ENCODE measurements at places on chromosomes 1 and 21.

- DNase-seq = no peak
Observed at GRCh38 chr21:31665397-31665796, 5.9 kb downstream of the SOD1 start.

- no peak for DNase-seq
Observed at GRCh38 chr1:85396194-85396593, 68.8 kb downstream of the DDAH1 start.

DNA sequence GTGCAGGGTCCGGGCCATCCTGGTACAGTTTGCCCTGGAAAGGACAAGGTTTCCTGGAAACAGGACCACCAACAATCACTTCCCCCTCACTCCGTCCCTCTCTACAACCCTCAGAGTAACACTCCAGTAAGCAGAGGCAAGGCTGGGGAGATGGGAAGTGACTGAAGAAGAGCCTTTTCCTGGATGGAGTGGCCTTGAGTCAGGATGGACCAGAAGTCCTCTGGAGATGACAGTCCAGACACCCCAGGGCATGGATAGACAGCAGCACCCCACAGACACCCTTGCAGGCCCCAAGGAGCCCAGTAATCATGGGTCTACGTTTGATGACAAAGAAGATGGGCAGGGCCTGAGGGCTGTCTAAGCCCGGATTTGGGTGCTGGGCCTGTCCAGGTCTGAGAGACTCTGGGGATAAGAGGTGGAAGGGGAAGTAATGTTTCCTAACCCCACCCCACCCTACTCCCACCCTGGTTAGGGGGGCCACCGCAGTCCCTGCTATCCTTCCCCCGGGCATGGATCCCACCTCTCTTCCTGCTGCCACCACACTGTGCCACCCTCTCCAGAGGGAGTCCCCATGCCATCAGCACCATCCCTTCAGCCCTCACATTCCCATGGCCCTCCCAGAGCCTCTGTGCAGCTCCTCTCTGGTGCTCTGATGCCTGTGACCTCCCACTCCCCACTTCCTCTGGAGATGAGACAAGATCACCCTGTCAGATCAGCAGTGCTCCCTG is 7.2 kb upstream of the S100A8 start:
- no peak for DNase-seq

DNA sequence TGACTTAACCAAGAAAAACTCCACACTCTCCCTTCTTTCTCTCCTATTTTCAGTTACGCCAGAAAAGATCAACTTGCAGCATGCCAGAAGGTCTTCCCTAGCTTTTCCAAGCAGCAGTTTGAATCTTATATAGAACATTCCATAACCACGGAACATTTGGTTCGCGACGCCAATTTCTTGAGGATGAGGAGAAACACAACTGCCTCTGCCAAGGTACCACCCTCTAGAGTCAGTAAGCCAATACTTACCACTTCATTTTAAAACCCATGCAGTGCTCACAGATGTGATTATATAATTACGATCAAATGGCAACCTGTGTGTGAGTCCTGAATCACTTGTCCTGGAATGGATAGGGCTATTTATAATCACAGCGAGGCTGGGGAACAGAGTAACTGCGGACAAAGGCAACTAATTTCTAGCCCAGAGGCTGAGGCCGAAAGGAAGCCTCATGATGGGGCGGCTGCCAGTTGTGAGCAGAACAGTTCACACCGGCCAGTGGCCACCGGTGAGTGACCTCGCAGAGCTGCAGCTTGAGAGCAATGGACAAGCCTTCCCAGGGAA is 43.2 kb upstream of the BACE2 start:
- DNase-seq = no peak

- no peak for DNase-seq
Observed at GRCh38 chr1:190563230-190563629, 85.6 kb upstream of the BRINP3 start.

GRCh38 chr21:28615276-28615675 is 377.4 kb downstream of the LTN1 start:
- no peak for DNase-seq

DNA sequence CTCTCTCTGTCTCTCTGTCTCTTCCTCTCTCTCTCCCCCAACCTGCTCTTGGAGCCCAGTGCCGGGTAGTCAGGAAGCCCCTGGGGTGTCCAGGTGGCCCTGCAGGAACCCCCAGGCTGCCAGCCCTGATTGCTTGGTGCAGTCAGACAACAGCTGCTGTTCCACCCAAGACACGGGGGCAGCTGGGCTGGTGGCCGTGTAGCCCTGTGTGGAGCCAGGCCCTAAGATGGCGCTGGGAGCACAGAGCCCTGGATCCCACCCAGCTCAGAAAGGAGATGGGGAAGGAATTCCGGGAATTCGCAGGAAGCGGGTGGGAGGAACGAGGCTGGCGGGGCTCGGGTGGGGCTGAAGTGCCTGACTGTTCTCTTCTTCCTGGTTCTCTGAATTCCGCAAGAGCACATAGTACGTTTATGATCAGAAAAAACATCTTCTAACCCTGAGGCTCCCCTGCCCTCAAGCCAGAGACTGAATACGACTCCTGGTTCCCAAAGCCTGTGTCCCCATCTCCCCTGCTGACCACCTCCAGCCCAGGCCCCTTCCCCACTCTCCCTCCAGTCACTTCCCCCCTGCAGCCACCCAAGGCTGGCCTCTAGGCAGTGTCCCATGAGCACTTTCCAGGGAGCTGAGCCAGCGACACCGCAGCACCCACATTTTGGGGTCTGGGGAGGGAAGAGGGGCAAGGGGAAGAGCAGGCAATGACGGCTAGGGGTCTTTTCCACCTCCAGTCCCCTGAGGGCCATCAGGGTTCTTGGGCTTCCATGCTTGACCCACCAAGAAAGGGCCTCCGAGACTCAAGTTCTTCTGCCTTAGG is 55.0 kb downstream of the WNT9A start:
- DNase-seq = no peak

GRCh38 chr1:196890668-196891067 is 2.8 kb downstream of the CFHR4 start:
- DNase-seq = no peak

GRCh38 chr1:217253985-217254384 is 376.9 kb downstream of the GPATCH2 start:
- no peak for DNase-seq

- DNase-seq = no peak
Observed at GRCh38 chr1:242432491-242433095, 91.9 kb downstream of the PLD5 start.

GRCh38 chr1:209462433-209462832 is 121.1 kb upstream of the CAMK1G start:
- DNase-seq = no peak

- no peak for DNase-seq
Observed at GRCh38 chr1:180579961-180580611, 21.3 kb downstream of the OVAAL start.

DNA sequence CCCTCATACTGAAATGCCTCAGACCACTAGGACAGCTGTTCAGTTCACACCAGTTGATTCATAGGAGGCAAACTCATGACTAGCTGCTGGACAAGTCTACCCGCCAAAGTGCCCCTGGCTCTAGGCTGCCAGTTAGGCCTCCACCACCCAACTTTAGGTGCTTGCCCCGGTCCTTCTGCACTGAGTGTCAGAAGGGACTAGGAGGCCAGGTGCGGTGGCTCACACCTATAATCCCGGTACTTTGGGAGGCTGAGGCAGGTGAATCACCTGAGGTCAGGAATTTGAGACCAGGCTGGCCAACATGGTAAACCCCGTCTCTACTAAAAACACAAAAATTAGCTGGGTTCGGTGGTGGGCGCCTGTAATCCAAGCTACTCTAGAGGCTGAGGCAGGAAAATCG is 18.9 kb downstream of the LY9 start:
- no peak for DNase-seq

- no peak for DNase-seq
Observed at GRCh38 chr1:241375886-241376285, 18.9 kb upstream of the RGS7 start.

DNA sequence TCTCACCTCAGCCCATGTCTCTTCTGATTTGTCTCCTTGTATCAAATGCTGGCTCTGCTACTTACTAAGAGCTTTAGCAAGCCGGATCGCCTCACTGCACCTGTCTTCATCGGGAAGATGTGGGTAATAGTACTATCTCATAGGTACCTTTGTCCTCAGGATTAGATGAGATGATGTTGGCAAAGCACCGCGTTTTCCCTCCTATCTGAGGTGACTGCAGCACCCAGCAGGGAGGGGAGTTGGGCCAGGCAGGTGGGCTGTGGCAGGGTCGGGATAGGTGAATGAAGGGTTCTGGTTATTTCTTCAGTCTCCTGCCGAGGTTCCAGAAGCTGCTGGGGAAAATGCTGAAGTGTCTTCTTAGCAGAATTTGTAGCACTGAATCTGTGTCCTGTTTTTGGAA is 5.2 kb downstream of the OPRD1 start:
- no peak for DNase-seq

- no peak for DNase-seq
Observed at GRCh38 chr1:19407494-19408096, 77.7 kb downstream of the CAPZB start.

GRCh38 chr21:38712071-38712470 is 93.7 kb upstream of the ETS2 start:
- no peak for DNase-seq

DNA sequence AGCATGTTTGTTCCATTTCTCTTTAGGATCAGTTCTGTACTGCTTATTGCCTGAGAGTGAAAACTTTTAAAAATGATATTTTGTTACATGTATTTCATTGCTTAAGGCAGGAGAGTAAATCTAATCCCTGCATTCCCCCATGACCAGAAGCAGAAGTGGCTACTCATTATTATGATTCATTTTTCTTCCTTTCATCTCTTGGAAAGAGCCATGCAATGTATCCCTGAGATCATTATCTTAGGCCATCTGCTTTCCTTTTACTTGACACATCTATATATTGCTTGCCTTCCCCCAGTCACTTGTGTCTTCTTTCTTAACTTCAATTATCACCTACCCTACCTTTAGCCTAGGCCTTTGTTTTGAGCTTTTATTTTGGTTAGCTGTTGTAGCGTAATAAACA is 430.4 kb upstream of the CHRM3 start:
- no peak for DNase-seq

DNA sequence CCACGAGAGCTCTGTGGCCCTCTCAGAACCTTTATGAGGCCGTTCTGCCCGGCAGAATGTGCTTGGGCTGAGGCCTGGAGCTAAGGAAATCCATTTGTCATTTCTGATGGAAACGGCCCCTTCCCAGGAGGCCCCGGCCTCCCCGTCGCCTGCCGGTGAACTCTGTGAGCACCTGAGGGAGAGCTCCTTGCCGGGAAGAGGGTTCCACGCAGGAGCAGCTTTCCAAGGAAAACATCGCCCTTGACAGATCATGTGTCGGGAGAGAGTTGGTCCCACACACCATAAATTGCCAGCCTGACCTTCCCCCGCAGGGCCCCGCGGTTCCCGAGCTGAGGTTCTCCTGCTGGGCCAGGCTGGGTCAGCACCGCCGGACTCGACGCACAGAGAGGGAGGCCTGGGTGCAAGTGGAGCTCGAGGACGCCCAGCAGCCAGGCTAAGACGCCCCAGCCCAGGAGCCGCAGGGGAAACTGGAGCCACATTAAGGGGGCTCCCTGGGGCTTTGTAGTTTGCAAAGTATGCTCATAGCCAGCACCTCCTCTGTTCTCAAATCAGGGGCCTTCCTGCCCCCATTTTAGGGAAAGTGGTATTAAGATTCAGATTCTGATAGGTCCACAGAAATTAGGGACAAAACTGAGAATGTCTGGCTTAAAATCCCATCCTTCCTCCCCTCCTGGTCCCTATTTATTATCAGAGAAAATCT is 239.5 kb downstream of the FOXD2 start:
- no peak for DNase-seq

- DNase-seq = no peak
Observed at GRCh38 chr21:45994086-45994661, 12.6 kb downstream of the COL6A1 start.

- DNase-seq = no peak
Observed at GRCh38 chr1:1620433-1621139, 5.3 kb downstream of the MIB2 start.

- no peak for DNase-seq
Observed at GRCh38 chr1:16153096-16153998, 2.5 kb downstream of the EPHA2 start.

- DNase-seq = no peak
Observed at GRCh38 chr1:30847358-30847972, 61.1 kb downstream of the SDC3 start.

- no peak for DNase-seq
Observed at GRCh38 chr1:90959352-90960206, 62.3 kb downstream of the ZNF644 start.

DNA sequence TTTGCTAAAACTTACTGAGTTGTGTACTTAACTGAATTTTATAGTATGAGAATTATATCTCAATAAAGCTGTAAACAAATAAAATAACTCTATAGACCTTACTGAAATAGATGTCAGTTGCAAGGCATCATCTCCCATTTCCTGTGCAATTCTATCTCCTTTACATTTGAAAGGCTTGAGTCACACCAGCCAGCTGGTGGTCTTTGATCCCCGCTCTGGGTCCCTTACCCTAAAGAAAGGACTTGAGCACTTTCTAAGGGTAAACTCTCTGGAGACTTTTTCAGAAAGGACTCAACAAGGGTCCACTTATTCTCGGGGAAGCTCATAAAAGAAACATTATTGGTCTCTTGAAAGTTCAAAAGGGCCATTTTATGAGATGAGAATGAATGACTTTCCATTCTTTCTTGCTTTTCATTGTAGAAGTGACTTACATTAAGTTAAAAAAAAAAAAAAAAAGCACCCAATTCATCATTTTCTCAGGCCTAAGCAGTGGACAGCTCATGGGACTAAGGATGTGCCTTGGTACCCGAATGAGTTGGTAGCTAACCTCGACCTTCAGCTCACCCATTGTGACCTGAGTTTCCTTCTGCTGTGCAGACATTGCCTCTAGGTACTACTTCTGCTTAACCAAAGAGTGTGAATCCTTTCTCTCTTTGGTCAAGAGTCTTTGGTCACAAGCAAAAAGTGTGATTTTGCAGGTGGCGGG is 147.0 kb upstream of the COA6 start:
- no peak for DNase-seq

GRCh38 chr1:78297836-78298235 is 192.9 kb upstream of the PTGFR start:
- no peak for DNase-seq

DNA sequence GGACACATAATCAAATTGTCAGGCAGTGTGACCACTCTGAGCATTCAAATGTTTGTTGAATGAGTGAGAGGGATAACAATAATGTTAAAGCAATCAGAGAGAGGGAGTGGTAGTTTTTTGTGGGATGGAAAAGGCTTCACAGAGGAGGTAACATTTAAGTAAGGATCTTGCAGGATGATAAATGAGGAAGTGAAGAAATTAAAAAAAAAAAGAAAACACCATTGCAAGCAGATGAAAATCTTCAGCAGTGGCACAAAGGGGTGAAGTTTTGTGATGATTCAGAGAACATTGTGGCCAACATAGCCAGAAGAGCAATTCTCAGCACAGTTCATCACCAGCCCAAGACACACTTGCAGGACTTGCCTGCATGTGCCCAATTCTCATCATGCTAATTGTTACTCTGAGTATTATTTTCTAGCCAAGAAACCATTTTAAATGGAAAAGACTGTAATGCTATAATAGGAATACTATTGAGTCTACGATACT is 35.0 kb downstream of the OVGP1 start:
- no peak for DNase-seq

GRCh38 chr21:33317145-33317544 is 7.6 kb upstream of the IFNAR1 start:
- no peak for DNase-seq

Measured in esophagus squamous epithelium (tissue), 5 donors.